Heart left ventricle (tissue), 16 donors: ENCODE measurements at places on chromosomes 13 and 19. TPM values are rescaled to one million over a fixed set of nuclear protein-coding genes. Genes with fewer than 3 reads are reported as not detected.

SIGLEC12 gene
- total RNA-seq = 0.27 TPM

FFAR3 gene
- total RNA-seq = 0.96 TPM

GRIN3B gene
- total RNA-seq = not detected

CASP14 gene
- not detected for total RNA-seq

SIGLEC5 gene
- 0.24 TPM for total RNA-seq

IGFL2 gene
- not detected for total RNA-seq

UPF3A gene
- 20.3 TPM for total RNA-seq

SH2D3A gene
- total RNA-seq = not detected

PRSS57 gene
- total RNA-seq = not detected

ERICH6B gene
- total RNA-seq = not detected

ZNF99 gene
- total RNA-seq = 0.09 TPM

FSTL3 gene
- total RNA-seq = 99.9 TPM

DYRK1B gene
- total RNA-seq = 46.3 TPM

GNG7 gene
- 40.9 TPM for total RNA-seq

ZNF93 gene
- 4.1 TPM for total RNA-seq

GJA3 gene
- 24.4 TPM for total RNA-seq

MYO1F gene
- 1.8 TPM for total RNA-seq

N4BP2L2 gene
- 154 TPM for total RNA-seq

LILRA1 gene
- 0.16 TPM for total RNA-seq

ZNF44 gene
- 6.1 TPM for total RNA-seq

LPAR2 gene
- total RNA-seq = 2.3 TPM
